ENCODE measurements at places on chromosomes 2 and 18.

- DNase-seq: no peak
Measured at GRCh38 chr2:53407363-53408080, 360.1 kb upstream of the CHAC2 start.

GRCh38 chr2:142938240-142938639 lies 60.8 kb downstream of the KYNU start:
- DNase-seq: no peak

GRCh38 chr2:19649785-19650380 lies 251.9 kb downstream of the TTC32 start:
- DNase-seq: no peak

DNA sequence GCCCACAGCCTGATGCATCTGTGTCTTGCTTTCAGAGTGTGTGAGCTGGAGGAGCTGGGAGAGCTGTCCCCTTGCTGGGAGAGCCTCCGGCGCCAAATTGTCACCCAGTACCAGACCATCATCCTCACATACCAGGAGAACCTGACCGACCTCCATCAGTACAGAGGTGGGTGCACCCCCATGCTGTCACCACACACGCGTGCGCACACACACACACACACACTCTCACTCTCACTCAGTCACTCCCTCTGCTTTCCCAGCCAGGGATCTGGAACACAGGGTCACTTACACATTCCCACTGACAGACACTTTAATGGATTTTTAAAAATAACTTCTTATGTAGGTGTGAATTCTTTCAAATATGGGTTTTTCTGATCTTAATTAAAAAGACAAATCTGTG lies 64.5 kb downstream of the COA5 start:
- DNase-seq: no peak

GRCh38 chr2:161722547-161723503 lies 98.6 kb downstream of the SLC4A10 start:
- DNase-seq: no peak

DNA sequence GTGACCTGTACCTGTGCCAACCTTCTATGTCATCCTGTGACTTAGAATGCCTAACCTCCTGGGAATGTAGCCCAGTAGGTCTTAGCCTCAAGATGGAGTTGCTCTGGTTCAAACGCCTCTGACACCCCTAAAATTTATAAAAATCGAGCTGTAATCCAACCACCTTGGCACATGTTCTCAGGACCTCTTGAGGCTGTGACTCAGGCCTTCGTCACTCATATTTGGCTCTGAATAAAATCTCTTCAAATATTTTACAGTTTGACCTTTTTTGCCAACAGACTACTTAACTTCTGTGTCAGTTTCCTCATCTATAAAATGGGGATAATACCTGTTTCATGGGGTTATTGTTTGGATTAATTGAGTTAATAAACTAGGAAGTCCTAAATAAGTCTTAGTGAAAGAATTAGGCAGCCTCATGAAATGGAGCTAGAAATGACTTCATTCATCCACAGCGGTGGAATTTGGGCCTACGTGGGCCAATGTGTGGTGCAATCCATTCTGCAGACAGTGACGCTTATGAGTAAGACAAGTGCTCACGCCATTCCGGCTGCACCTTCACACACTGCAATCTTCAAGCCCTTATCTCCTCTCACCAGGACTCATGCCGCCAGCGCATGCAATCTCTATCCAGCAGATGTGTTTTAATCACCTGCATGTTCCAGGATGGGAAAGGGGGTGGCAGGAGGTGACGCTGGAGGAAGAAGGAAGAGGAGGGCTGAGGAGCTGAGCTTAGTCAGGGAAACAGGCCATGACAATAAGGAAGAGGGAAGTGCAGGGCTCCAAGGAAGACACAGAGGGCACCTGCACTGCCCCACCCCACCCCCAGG lies 2.0 kb upstream of the UBE2F start:
- no peak for DNase-seq

GRCh38 chr2:177064422-177064821 lies 148.2 kb upstream of the HNRNPA3 start:
- no peak for DNase-seq

DNA sequence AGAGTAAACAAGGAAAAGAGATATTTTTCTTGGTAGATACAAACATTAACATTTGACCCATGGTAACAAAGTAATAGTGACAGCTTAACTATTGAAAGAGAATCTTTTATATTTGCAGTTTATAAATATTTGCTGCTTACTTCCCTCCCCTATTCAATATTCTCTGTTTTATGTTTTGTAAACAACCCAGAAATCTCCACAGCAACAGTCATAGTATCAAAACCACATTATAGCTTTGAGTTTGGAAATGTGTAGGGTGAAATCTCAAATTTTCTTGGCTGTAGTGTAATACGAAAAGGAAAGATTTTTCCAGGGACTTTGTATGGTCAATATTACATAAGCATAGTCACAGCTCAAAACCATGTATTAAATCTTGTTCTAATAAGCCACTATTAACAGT lies 511.2 kb downstream of the METTL4 start:
- no peak for DNase-seq

- no peak for DNase-seq
Measured at GRCh38 chr2:1848599-1848995, 104.3 kb upstream of the PXDN start.

GRCh38 chr2:68776124-68776523 lies 41.5 kb downstream of the ARHGAP25 start:
- DNase-seq: no peak

- DNase-seq: no peak
Measured at GRCh38 chr2:72834596-72834995, 8.8 kb upstream of the EXOC6B start.

DNA sequence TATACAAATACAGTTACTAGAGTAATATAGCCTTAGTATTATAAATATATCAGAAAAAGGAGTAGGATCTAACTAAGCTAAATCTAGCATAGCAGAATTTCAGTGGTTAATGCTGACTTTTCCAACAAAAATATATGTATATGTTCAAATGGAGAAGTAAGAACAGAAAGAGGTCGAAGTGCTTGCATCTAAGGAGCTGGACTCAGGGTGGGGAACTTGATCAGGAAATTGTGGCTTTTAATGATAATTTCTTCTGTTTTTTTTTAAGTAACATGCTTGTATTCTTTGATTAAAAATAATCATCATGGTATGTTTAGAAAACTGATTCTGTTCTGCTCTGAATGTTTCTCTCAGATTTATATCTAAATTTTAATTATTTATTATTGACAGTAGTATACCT lies 327.1 kb downstream of the GALNT13 start:
- no peak for DNase-seq

DNA sequence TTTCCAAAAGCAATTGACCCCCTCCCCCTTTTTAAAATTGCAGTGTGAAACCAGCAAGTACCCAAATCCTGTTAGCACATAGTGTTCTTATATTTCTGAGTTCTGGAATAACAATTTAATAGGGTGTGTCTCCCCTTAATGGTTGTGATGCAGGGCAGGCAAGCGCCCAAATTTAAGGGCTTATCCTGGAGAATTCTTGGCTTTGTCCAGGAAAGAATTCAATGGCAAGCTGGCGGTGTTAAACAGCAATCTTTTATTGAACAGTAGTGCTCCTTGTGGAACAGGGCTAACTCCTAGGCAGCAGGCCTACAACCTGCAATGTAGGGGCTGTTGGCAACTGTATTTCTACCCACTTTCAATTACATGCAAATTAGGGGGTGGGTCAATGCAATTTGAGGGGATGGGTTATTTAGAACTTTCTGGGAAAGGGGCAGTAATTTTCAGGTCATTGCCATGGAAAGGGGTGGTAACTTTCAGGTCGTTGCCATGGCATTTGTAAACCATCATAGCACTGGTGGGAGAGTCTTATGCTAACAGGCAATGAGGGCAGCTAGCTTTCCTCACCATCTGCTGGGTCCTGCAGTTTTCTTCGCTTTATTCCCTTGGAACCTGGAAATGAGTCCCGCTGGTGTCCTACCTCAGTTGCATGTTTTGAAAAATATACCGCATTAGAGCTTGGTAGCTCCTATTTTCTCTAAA lies 149.0 kb upstream of the KCTD1 start:
- DNase-seq: no peak

- DNase-seq: no peak
Measured at GRCh38 chr18:49584394-49584793, 22.5 kb downstream of the LIPG start.

DNA sequence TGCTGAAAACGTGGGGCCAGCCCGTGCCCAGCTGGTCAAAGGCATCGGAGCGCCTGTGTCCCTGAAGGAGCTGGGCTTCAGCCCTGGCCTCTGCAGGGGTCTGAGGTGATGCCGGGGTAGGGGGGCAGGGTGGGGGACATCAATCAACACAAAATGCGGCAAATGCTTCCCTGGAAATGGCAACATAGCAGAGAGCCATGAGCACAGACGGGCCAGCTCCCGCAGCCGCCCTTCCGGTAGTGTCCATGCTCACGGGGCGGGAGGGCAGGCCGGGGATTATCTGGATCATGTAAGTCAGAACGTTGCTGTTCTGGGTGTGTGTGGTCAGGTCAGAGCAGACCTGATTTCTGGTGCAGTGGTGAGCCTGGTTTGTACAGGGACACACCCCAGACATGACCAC lies 56.5 kb upstream of the TWIST2 start:
- no peak for DNase-seq
